ENCODE measurements at places on chromosomes 7 and 10.

DNA sequence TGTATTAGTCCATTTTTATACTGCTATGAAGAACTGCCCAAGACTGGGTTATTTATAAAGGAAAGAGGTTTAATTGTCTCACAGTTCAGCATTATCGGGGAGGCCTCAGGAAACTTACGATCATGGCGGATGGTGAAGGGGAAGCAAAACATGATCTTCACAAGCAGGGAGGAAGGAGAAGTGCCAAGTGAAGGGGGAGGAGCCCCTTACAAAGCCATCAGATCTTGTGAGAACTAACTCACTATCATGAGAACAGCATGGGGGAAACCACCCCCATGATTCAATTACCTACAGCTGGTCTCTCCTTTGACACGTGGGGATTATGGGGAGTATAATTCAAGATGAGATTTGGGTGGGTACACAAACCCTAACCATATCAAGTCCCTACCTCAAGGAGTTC lies 85.4 kb downstream of the JAZF1 start:
- DNase-seq, result no peak

DNA sequence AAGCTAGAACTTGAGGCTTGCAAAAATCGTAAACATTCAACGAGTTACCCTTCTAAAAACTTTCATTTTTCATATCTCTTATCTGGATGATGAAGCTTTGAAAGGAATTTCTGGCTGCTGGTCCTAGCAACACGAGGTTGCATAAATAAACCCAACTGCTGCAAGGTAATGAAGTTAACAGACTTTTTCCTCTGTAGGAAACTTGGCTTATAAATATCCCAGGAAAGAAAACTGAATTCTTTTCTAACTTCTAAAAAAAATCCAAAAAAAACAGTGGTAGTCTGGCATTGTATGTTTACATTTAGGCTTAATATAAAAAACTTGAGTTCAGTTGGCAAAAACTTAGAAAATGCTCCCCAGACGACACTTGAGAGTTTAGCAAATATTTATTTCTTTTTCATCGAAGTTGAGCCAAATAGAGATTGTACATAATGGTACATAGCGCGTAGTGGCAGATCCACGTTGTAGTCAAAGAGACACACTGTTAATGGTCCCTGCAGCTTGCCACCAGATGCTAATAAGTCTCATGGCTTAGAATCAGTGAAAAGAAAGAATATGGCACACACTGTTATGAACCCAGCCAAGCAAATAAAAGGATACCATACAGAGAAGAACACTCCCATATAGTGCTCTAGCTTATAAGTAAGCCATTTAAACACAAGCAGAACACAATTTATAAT lies 200.3 kb upstream of the PCLO start:
- no peak for DNase-seq

- no peak for DNase-seq
Observed at GRCh38 chr10:35132727-35133126, 6.1 kb downstream of the CREM start.

- DNase-seq, result no peak
Observed at GRCh38 chr7:13201628-13202027, 514.2 kb downstream of the ARL4A start.

- no peak for DNase-seq
Observed at GRCh38 chr7:79713276-79713675, 259.8 kb upstream of the MAGI2 start.

DNA sequence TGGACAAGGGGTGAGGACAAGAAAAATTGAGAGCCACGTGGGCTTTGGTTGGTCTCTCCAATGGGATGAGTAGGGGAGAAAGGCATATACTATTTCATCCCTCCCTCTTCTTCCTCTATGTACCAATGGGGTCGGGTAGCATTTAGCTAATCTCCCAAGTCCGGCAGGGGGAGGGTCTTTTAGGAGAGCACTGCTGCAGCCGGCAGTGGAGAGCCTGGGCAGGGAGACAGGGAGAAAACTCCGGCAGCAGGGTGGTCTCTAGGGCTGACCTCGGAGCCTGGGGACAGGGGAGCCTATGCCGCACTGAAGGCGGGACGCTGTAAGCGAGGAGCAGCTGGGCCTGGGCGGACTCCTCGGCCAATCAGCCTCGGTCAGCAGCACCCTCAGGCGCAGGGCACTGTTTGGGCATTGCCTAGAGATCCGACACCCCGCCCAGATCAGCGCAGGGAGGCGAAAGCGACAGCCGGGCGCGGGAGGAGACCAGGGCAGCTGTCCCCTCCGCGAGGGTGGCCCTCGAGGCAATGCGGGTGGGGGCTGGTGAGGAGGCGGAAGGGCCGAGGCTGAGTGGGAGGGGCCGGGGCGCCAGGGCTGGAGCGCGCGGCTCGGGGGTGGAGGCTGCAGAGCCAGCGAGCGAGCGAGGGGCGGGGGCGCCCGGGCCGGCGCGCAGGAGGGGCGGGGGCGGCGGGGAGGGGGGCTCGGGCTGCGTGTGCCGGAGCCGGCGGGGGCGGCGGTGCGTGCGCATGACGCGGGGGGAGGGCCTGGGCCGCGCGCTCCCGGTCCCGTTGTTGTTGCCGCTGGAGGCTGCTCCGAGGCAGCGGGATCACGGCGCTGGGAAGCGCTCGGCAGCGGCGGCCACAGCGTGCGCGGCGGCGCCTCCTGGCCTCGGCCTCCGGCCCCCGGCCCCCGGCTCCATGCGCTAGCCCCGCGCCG lies at the start of gene AGAP3:
Gene AGAP3, plus strand, starts transcription at position 785 of the 930 bp plus-strand sequence. CDS start 267 bp downstream, outside the sequence.
- DNase-seq, result peak; percentile 77

DNA sequence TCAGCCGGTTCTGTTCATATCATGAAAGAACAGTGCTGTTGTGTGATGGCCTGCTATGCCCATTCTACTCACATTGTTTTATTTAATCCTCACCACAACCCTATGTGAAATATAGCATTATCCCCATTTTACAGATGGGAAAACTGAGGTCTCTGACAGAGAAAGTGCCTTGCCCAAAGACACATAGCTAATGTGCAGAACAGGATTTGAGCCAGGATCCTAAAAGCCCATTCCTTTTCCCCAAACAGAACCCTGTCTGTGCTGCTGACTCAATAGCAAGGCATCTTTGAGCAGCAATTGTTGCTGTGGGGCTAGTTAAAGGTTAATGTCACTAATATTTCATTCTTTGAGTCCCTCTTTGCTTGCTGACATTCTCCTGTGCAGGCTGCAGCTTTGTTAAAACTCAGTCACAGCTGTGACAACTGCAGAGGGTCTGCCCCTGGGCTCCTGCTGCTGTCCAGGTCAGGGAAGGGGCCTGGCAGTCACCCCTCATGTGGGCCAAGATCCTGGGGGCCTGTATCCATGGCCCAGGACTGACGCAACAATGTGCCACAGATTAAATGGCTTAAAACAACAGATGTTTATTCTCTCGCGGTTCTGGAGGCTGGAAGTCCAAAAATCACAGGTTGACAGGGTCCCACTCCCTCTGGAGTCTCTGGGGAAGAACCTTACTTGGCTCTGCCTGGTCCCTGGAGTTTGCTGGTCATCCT lies 40.4 kb downstream of the AFAP1L2 start:
- no peak for DNase-seq

DNA sequence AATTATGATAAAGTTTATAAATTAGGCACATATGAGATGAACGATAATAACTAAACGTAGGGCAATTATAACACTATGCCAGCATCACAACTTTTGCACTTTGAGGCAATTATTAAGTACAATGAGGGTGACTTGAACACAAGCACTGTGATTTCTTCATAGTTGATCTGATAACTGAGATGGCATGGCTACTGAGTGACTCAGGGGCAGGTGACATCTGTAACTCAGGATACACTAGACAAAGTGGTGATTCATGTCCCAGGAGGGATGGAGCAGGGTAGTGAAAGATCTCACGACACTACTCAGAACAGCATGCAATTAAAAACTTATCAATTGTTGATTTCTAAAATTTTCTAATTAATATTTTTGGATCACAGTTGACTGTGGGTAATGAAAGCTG lies 98.3 kb upstream of the ARHGAP21 start:
- no peak for DNase-seq

GRCh38 chr7:134459981-134460380 lies 1.1 kb upstream of the AKR1B1 start:
- no peak for DNase-seq

DNA sequence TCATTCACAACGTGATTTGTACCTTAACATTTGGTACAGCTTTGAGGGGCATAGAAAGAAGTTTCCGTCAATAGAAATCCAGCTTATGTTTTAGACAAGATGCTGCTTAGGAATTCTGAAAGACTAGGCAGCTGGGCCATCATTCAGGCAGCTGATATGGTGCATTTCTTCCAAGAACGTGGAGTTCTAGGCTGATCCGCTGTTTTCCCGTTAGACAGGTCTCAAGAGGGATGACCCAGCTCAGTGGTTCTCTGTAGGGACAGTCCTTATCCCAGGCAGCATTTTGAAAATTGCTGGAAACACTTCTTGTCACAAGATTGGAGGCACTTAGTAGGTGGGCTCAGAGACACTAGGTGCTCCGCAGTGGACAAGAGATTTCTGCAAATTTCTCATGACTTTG lies 242.7 kb upstream of the FOXK1 start:
- no peak for DNase-seq

- DNase-seq, result no peak
Observed at GRCh38 chr10:126950401-126951105, 45.3 kb downstream of the DOCK1 start.

GRCh38 chr7:27433581-27433980 lies 191.0 kb downstream of the EVX1 start:
- DNase-seq, result no peak

DNA sequence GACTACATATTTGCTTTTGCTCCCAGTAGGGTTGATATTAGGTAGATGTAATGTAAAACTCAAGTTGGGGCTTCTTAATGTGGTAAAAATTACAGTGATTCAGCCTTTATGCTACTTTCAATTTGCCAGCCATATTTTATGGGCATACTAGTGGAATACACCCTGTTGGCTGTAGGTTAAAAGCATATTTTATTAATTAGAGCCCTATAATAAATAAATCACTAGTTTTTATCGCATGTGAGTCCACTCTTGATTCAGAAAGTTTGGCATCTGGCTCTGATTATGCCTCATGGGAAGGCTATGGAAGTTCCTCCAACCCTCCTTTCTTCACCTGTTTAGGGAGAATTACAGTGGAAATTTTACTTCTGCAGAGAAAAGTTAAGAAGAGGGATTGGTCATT lies 390.9 kb downstream of the GATA3 start:
- no peak for DNase-seq

- DNase-seq, result peak; percentile 93
Observed at GRCh38 chr10:114714281-114714741, 56.2 kb upstream of the ABLIM1 start.

- DNase-seq, result no peak
Observed at GRCh38 chr10:81920213-81920829, 45.3 kb downstream of the NRG3 start.

- no peak for DNase-seq
Observed at GRCh38 chr7:20235288-20235687, 18.1 kb upstream of the MACC1 start.

GRCh38 chr10:78328592-78329404 lies 295.1 kb downstream of the RPS24 start:
- DNase-seq, result no peak

DNA sequence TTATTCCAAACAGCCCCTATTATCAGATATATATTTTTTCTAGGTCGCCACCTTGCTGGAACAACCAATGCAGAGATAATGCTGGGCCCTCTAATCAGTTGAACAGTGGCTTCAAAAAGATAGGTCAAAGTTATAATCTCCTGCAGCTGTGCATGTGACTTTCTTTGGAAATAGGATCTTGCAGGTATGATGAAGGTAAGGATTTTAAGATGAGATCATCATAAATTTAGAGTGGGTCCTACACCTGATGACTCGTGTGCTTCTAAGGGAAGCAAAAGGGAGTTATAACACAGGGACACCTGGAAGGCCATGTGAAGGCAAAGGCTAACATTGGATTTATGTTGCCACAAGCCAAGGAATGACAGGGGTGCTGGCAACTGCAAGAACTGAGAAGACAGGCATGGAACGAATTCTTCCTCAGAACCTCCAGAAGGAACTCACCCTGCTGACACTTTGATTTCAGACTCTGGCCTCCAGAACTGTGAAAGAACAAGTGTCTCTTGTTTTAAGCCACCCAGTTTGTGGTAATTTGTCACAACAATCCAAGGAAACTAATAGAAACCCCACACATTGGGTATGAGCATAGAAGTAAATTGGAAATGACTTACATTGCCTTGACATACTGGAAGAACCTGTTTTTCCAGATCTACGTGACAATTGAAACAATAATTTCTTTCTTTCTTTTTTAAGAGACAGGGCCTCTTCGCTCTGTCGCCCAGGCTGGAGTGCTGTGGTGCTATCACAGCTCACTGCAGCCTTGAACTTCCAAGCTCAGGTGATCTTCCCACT lies 34.4 kb downstream of the CCDC71L start:
- DNase-seq, result no peak

GRCh38 chr10:78972160-78972946 lies 96.4 kb upstream of the ZMIZ1 start:
- peak; percentile 95 for DNase-seq

- no peak for DNase-seq
Observed at GRCh38 chr7:207418-208129, 15.2 kb downstream of the FAM20C start.
